Lung (tissue), 17 donors: ENCODE measurements at places on chromosomes 4 and X. TPM values are rescaled to one million over a fixed set of nuclear protein-coding genes. Genes with fewer than 3 reads are reported as not detected.

- no peaks in the 10 kb centered on the region for H3K27me3 ChIP-seq
- H3K27ac ChIP-seq: no peak overlapping the region
- H3K36me3 ChIP-seq: no peaks in the 10 kb centered on the region
- no peak overlapping the region for H3K4me3 ChIP-seq
Observed at GRCh38 chr4:54165438-54165837, 63.7 kb upstream of the PDGFRA start.

GRCh38 chr4:139454111-139455045 is at the start of gene RAB33B:
Gene RAB33B, plus strand, starts transcription at chr4:139454121. Its CDS starts 75 bp downstream, at chr4:139454196.
- no peaks in the 10 kb centered on the region for H3K36me3 ChIP-seq
- H3K4me1 ChIP-seq: peaks cover 35% of the 10 kb centered on the region
- H3K27me3 ChIP-seq: no peaks in the 10 kb centered on the region
- H3K27ac ChIP-seq: peak within 1 kb of the TSS; percentile 96

GRCh38 chrX:9681422-9681821 is 84.2 kb downstream of the GPR143 start:
- H3K27ac ChIP-seq: no peak overlapping the region
- no peak overlapping the region for H3K4me3 ChIP-seq
- no peaks in the 10 kb centered on the region for H3K4me1 ChIP-seq
- H3K27me3 ChIP-seq: no peaks in the 10 kb centered on the region
- peaks cover 4% of the 10 kb centered on the region for H3K36me3 ChIP-seq

DNA sequence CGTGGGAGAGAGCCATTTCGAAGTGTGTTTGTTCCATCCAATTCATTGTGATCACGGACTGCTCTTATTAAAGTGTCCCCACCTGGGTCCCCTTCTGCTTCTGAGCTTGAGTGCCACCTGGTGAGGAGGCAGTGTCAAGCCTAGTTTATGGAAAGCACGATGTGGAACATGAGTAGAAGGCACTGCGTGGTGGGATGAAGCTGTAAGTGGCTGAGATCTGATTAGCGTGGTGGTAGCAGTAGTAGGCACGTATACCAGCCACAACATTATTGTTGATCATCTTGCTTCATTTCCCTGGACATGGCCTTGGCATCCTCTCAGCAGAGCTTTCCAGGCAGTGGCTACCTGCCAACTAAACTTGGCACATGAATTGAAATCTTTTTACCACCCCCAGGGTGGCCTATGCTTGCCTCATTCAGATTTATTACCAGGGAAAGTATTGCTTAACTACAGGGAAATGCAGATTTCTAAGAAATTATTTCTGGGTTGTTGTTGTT is 46.4 kb downstream of the GPAT3 start:
- no peak overlapping the region for H3K27ac ChIP-seq
- no peaks in the 10 kb centered on the region for H3K36me3 ChIP-seq
- peak; percentile 88 for DNase-seq

DNA sequence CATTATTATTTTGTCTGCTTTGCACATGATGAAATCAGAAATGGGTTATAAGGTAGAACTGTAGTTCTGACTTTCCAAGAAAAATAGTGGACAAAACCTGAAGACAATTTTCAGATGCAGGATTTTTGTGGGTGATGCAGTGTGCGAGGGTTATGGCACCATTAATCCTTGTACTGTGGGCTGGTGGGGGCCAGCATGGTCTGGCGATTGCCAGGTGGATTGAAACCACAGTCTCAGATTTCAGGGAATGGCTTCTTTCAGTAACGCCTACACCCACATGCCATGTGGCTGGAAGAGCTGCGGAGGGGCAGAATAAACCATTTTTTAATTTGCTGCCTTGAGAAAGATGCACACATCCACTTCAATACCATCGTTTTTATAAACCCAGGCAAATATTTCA is 150.5 kb downstream of the ARSF start:
- H3K4me1 ChIP-seq: no peaks in the 10 kb centered on the region
- H3K4me3 ChIP-seq: no peak overlapping the region
- H3K27ac ChIP-seq: no peak overlapping the region
- DNase-seq: no peak

- H3K36me3 ChIP-seq: no peaks in the 10 kb centered on the region
- H3K27me3 ChIP-seq: no peaks in the 10 kb centered on the region
- H3K4me1 ChIP-seq: no peaks in the 10 kb centered on the region
- H3K27ac ChIP-seq: no peak overlapping the region
Observed at GRCh38 chrX:72060196-72060920, 71.4 kb downstream of the RTL5 start.

TEX11 gene
- not detected for total RNA-seq

MAGEA2B gene
- total RNA-seq: not detected

TLL1 gene
- 5.7 TPM for total RNA-seq
